ENCODE measurements at places on chromosomes 16 and 17. TPM values are rescaled to one million over a fixed set of nuclear protein-coding genes. Genes with fewer than 3 reads are reported as not detected.

GRCh38 chr16:3983081-3983520, 102.6 kb upstream of the CREBBP start:
- peak; percentile 86 for DNase-seq

DNA sequence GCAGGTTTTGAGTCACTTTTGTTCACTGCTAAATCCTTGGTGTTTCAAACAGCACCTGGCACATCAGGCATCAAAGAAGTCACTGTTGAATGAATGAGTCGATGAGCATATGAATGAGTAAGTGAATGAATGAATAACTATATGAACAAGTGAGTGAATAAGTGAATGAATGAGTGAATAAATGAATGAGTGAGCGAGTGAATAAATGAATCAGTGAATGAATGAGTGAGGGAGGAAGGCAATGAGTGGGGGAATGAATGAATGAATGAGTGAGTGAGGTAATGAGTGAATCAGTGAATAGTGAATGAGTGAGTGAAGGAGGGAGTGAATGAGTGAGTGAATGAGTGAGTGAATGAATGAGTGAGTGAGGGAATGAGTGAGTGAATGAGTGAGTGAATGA, 28.8 kb downstream of the TMEM114 start:
- no peak for DNase-seq

- peak; percentile 85 for DNase-seq
These were observed 26.0 kb downstream of the TK2 start for GRCh38 chr16:66523861-66524354.

- peak; percentile 82 for DNase-seq
These were observed 18.4 kb downstream of the LDHD start for GRCh38 chr16:75097941-75098901.

Gene SAMD14
- total RNA-seq, result 0.24 TPM

- no peak for DNase-seq
These were observed 9.0 kb downstream of the NTHL1 start for GRCh38 chr16:2038382-2039231.

GRCh38 chr17:67246653-67247415, 1.8 kb upstream of the HELZ start:
- DNase-seq, result peak; percentile 87

GRCh38 chr17:73551759-73552158, 92.5 kb downstream of the SDK2 start:
- DNase-seq, result no peak

Gene PRSS21
- total RNA-seq, result 0.56 TPM

GRCh38 chr17:20009302-20010098, at the start of gene SPECC1:
Gene SPECC1, plus strand, starts transcription at chr17:20009359. Its CDS starts 87,293 bp downstream, at chr17:20096652.
- DNase-seq, result peak; percentile 73

Gene CCL7
- total RNA-seq, result not detected

All from thyroid gland (tissue), 4 donors.